ENCODE measurements at places on chromosomes 5 and 9. TPM values are rescaled to one million over a fixed set of nuclear protein-coding genes. Genes with fewer than 3 reads are reported as not detected.

The CCDC152 gene
- not detected for total RNA-seq

The GMCL2 gene
- total RNA-seq = not detected

The NSD1 gene
- total RNA-seq = 161 TPM

The DNM1 gene
- 89.2 TPM for total RNA-seq

- H3K4me3 ChIP-seq = no peak overlapping the region
- DNase-seq = no peak
- no peaks in the 10 kb centered on the region for H3K36me3 ChIP-seq
- no peaks in the 10 kb centered on the region for H3K27me3 ChIP-seq
- peaks cover 11% of the 10 kb centered on the region for H3K4me1 ChIP-seq
Measured at GRCh38 chr9:11319538-11319937, 706.7 kb upstream of the PTPRD start.

DNA sequence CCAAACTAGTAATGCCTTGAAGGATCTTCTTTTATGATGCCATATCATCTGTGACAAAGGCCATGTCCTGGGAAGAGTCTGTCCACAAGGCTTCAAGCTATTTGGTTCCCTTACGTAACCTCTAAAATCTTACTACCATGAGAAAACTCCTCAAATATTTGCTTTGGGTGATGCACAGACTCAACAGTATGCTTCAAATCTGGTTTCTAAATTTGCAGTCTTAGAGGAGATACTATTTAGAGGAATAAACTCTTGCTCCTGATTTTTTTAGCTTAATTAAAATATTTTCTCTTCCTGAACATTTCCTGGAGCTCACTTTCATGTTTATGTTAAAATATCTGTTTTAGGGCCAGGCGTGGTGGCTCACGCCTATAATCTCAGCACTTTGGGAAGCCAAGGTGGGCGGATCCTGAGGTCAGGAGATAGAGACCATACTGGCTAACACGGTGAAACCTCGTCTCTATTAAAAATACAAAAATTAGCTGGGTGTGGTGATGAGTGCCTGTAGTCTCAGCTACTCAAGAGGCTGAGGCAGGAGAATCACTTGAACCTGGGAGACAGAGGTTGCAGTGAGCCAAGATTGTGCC lies 28.2 kb downstream of the TRPC7 start:
- H3K4me1 ChIP-seq = no peaks in the 10 kb centered on the region
- no peak for DNase-seq
- H3K27ac ChIP-seq = no peak overlapping the region
- peaks cover 9% of the 10 kb centered on the region for H3K27me3 ChIP-seq
- no peaks in the 10 kb centered on the region for H3K36me3 ChIP-seq

GRCh38 chr9:127074561-127075548 lies 47.6 kb downstream of the ANGPTL2 start:
- H3K27ac ChIP-seq = no peak overlapping the region
- peaks cover 9% of the 10 kb centered on the region for H3K4me1 ChIP-seq
- DNase-seq = no peak

DNA sequence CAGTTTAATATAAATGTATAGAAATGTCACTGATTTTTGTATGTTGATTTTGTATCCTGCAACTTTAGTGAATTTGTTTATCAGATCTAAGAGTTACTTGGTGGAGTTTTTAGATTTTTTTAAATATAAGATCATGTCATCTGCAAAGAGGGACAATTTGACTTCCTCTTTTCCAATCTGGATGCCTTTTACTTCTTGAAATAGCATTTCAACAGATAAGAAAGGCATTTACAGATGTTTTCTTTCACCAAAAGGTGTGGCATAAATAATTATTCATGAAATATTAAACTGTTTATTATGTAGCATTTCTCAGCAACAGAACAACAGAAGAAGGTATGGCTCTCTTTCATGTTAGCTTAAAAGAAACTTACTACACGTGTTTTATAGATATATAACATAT lies 34.9 kb upstream of the NIPBL start:
- no peak for DNase-seq
- H3K36me3 ChIP-seq = peaks cover 2% of the 10 kb centered on the region
- H3K27ac ChIP-seq = no peak overlapping the region
- H3K4me1 ChIP-seq = no peaks in the 10 kb centered on the region

GRCh38 chr9:121819428-121820231 lies 168.2 kb downstream of the DAB2IP start:
- DNase-seq = no peak
- H3K4me1 ChIP-seq = peaks cover 20% of the 10 kb centered on the region
- H3K27me3 ChIP-seq = peaks cover 15% of the 10 kb centered on the region
- no peaks in the 10 kb centered on the region for H3K36me3 ChIP-seq
- H3K27ac ChIP-seq = no peak overlapping the region

DNA sequence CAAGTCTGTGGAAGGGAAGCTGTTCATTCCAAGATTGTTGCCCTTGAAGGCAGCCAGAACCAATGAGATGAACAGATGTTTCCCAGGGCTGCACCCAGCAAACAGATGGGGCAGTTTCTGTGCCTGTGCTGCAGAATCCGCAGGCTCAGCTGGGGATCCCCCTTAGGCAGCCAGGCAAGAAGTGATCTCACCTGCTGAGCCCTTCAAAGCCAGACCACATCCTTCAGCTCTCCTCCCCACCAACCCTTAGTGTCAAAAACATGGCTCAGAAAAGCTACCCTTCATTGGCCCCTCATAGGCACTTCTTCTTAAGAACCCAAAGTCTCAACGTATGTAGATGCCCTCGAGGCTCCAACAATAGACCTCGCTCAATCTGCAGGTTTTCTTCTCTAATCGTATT lies 626.7 kb downstream of the CCDC171 start:
- H3K27ac ChIP-seq = no peak overlapping the region
- peaks cover 7% of the 10 kb centered on the region for H3K4me1 ChIP-seq
- no peak for DNase-seq
- H3K27me3 ChIP-seq = no peaks in the 10 kb centered on the region
- no peaks in the 10 kb centered on the region for H3K36me3 ChIP-seq

GRCh38 chr9:89815903-89816573 lies 211.2 kb downstream of the GADD45G start:
- H3K27me3 ChIP-seq = peaks cover 1% of the 10 kb centered on the region
- no peak for DNase-seq
- no peak overlapping the region for H3K27ac ChIP-seq
- H3K4me3 ChIP-seq = no peak overlapping the region

DNA sequence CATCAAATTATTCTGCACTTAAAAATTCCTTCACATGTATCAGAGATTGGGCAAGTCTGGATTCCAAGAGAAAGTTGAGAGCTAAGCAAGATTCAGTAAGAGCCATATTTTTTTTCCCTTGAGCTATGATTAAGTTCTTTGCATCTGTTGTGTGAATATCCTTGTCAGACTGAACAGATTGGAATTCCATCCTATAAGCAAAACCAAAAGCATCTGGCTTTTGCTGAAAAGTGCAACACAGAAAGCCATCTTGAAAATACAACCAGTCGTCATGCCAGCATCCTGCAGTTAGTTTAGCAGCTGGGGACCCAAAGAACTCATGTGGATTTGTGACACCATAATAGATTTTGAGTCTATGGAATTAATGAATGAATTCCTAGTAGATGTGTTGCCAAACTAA lies 316.9 kb downstream of the MTRR start:
- no peak overlapping the region for H3K27ac ChIP-seq
- no peak overlapping the region for H3K4me3 ChIP-seq
- H3K4me1 ChIP-seq = no peaks in the 10 kb centered on the region
- no peaks in the 10 kb centered on the region for H3K36me3 ChIP-seq
